ENCODE measurements at places on chromosomes 3 and 15.
A peak's percentile ranks its signal among the peaks of the same experiment; 100 is the strongest.

GRCh38 chr15:48559285-48559684 is 86.2 kb downstream of the FBN1 start:
- DNase-seq, result no peak

DNA sequence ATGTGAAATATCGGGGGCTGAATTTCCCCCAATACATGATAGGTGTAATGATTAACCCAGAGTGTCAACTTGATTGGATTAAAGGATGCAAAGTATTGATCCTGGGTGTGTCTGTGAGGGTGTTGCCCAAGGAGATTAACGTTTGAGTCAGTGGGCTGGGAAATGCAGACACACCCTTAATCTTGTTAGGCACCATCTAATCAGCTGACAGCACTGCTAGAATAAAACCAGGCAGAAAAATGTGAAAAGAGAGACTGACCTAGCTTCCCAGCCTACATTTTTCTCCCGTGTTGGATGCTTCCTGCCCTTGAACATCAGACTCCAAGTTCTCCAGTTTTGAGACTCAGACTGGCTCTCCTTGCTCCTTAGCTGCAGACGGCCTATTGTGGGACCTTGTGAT is 247.8 kb downstream of the OTOL1 start:
- no peak for DNase-seq

DNA sequence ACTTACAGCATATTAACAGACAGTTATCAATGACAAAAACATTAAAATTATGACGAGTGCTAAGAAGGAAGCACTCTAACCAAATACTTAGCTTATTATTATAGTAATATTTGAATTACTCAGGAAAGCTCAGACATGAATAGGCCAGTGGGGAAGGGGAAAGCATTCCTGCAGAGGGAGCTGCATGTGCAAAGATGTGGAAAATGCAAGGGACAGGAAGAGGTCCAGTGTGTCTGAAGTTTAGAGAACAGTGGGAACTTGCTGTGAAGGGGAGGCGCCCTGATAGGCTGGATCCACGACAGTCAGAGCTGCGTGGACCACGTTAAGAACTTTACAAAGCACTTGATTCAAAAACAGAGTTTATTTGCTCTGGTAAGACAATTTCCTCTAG is 1.2 kb upstream of the SPICE1 start:
- no peak for DNase-seq

GRCh38 chr3:12115849-12116248 is 42.9 kb downstream of the TIMP4 start:
- no peak for DNase-seq

DNA sequence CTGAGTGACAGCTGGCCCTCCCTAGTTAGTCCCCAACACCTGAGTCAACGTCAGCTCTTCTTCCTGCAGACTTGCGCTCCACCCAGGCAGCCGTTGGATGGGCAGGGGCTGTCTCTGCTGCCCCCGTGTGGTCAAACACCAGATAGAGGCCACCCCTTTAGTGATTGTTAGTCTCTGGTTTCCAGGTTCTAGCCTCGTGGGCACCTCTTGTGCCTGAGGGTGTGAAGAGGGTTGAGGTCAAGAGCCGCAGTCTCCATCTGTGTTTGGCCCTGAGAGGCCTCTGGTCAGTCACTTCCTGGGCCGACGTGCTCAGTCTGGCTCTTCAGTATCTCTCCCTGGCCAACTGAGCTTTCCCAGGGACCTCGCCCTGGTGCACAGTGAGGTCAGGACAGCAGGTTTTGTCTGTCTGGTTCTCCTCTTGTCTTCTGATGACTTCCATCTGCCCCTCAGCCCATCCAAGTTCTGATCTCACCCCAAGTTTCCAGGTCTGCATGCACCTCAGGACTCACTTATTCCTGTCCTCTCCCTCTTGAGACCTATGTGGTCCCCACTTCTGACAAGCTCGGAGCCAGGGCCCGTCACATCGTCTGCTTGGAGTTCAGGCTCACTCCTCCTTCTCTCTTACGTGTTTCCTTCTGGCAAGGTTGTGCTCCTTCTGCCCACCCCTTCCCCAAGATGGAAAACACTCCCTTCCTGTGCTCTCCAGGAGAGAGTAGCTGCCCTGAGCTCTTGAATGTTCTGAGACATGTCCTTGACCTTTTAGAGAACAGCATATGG is 20.9 kb downstream of the CD276 start:
- peak; percentile 81 for DNase-seq

DNA sequence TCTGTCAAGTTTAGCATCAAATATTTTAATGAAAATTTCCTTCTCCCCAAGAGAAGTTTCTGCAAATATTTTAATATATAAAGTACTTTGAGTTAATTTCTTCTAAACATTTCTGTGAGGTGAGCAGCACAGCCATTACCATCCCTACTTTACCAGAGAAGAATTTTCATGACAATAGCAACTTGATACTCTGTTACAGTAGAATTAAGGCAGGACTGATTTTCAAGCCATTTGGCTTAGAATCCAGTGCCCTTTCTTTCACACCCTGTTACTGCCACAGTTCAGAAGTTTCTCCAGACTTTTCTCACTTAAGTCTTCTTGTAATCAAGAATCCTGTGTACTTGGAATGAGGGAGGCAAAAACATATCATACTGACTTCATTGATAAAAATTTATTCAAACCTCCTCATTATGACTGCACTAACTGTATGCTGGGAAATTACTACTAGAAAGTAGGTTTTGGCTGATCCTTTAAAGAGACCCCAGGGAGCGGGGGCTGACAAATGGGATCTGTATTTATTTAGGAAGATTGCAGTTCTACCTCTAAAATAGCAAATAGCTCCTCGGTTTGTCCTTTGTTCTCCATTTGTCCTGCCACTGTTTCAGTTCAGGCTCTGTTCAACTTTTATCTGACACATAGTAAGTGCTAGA is 557.0 kb upstream of the SGO1 start:
- no peak for DNase-seq

- DNase-seq, result peak; percentile 41
These were observed 31.3 kb downstream of the CMTM7 start for GRCh38 chr3:32422943-32423342.

Measured in suppressor macrophage treated with lipopolysaccharide for 1 hour (primary cell).